GM04504 (cell line): ENCODE measurements at places on chromosomes 11 and 22.
A peak's percentile ranks its signal among the peaks of the same experiment; 100 is the strongest.

DNA sequence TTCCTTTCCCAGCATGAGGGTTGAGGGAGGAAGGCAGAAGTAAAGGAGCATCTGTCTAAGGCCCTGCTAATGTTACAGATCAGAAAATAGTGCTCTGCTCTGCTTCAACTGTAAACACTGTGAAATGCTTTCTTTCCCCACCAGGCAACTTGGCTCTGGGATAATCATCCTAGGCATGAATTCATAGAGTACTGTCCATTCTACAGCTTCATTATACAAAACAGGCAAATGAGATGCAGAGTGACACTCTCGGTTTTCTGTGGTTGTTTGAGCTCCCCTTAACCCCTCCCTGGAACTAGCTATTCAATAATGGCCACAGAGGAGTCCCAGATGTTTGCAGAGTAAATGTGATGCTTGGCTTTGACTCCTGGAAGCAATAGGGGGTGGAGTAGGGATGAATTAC, 184.3 kb upstream of the CTSC start:
- DNase-seq: no peak

DNA sequence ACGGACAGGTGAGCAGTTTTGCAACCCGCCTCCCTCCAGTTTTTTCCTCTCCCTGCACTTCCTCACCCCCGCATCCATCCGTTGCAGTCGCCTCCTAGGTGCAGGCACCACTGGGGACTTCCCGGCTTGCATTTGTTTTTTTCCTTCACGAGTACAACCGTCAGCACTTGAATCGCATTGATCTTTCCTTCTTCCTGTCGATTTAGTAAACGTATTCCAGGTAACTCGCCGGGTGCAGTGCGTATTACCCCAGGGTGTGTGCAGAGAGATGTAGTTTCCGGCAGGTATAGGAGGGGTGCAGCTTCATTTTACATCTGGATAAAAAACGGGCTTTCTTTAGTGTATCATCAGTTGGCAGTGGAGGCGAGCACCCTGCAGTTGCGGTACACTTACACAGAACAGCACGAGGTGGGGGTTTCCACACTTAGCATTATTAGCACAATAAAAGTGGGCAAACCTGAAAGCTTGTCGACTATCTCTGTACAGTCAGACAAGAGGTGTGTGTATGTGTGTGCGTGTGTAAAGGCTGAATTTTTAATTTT, at the start of gene SORL1-AS1:
Gene SORL1-AS1, minus strand, starts transcription at position 359 of the 542 bp plus-strand sequence.
- DNase-seq: no peak

GRCh38 chr11:8111636-8112035, 30.6 kb downstream of the TUB start:
- DNase-seq: no peak

GRCh38 chr11:111718859-111719258, 47.3 kb downstream of the PPP2R1B start:
- DNase-seq: no peak

- DNase-seq: no peak
Observed at GRCh38 chr11:12330485-12331231, 46.7 kb upstream of the PARVA start.

DNA sequence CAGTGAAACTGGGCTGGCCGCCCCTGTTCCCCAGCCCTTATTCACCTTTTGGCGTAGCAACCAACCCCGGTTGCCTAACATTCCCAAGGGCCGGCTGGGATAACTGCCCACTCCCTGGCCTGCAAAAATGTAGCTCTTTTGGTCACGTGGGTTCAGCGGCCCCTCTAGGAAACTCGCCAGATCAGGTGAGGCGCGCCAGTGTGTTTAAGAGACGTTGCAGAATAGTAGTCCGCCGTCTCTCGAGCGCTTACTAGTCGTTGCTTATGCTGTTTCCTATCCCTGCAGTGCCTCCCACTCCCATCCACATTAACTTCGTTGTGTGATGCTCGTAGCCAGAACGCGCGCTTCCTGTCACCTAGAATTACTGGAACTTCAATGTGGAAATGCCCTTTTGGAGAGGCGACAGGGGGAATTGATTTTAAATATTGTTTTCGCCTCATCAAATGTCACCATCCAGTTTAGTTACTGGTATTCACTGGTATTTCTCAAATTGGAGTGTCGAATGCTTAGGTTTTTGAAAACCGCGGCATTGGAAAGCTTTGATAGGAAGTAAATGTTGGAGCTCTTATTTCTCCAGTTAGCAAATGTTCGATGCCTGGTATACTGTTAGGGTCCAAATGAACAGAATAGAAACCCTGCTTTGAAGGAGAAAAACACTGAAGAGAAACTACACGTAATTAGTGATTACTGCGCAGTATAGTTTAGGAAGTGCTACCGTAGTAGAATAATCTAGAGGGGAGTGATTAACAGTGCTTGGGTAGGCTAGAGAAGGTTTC, 823 bp downstream of the CEP57 start:
- peak; percentile 13 for DNase-seq

DNA sequence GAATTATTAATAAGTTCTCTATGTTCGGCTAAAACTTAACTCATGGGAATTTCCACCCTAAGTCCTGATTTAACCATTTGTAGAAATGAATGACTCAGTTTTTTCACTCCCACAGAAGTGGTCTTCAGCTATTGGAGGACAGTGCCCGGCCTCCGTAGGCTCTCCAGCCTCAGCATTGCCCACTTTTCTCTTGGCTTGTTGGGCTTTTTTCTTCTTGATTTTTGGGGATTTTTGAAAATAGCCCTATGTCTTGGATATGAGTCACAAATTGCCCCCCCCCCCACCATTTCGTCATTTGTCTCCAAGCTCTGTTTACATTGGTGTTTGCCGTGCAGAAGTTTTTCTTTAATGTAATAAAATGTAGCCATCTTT, 66.7 kb downstream of the PACS1 start:
- DNase-seq: no peak

- DNase-seq: no peak
Observed at GRCh38 chr22:36564422-36565158, 35.6 kb upstream of the EIF3D start.
